ENCODE measurements at places on chromosomes 5 and 9.

DNA sequence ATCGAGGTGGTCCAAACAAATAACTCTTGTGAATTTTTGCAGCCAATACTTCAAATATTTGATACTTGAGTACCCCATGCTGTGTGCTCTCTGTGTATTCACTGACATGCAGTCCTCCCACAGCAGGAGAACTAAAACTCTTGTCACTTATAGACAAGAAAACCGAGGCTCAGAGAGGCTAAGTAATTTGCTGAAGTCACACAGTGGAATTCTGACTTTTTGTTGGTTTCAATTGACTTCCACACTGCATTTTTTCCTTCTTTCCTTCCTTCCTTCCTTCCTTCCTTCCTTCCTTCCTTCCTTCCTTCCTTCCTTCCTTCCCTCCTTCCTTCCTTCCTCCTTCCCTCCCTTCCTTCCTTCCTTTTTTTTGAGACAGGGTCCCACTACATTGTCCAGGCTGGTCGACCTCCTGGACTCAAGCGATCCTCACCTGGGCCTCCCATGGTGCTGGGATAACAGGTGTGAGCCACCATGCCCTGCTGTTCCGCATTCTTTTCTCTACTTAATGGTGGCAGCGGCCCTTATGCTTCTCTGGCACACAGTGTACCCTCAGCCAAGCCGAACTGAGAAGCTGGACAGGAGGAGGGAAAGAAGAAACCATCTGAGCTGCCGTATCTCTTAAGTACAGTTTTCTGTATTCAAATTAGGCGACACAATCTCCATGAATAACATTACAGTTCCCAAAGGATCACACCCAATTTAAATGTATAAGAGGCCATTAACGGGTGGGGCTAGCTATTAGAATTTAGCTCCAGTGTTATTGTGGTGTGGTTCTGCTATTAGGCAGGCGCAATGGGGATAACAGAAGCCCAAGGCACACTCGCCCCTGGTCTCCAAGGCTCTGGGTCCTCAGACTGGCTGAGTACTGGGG is 38.4 kb upstream of the GRHPR start:
- no peak for DNase-seq

DNA sequence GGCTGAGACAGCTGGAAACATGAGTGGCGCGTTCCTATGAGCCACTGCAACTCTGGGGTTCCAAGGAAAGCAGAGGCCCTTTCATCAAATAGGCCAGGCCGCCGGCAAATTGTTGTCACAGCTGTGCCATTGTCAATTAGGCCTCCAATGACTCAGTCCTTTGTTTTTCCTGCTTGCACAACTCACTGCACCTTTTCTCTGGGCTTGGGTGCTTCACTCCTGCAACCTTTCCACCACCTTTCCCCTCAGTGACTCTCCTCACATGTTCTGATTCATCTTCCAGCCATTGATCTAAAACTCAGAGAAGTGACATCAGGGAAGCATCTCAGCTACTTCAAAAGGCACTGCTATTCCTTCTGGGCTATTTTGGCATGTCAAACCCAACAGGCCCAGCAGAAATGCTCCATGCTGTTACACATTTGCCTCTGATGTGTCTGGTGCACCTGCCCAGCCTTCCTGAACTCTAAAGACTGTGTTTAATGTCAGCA is 653.7 kb downstream of the NR2F1-AS1 start:
- DNase-seq: no peak

DNA sequence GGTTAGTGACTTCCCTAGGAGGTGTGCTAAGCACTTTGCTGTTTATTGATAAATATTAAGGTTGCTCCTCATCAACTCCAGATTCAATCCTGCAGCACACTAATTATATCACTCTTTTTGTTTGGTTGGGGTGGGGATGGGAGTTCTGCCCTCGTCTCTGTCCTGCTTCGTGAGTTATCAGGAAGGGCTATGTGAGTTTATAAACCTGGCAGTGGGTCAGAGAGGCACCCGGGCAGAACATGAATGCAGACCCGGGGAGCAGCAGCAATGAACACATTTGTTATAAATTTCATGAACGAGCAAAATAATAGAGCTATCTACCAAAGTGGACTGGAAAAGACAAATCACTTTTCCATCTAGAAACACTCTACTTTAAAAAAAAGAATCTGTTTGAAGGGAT is 125.5 kb upstream of the WWC1 start:
- DNase-seq: no peak

DNA sequence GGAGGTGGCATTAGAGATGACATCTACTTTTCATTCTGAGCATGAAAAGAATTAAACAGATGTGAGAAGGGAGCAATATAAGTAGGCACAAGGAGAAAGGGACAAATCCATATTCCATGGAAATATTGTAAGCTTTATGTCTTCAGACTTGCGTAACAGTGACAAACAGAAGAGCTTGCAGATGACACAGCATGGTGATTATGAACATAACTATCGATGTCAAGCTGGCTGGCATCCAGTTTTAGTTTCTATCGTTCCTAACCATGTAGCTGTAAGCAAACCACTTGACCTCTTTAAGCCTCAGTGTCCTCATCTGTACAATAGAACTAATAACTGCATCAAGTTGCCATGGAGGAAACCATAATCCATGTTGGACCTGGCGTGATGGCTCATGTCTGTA is 246.7 kb upstream of the ADRA1B start:
- no peak for DNase-seq

- DNase-seq: no peak
These were observed 37.2 kb upstream of the PAPPA start for GRCh38 chr9:116116393-116116792.

DNA sequence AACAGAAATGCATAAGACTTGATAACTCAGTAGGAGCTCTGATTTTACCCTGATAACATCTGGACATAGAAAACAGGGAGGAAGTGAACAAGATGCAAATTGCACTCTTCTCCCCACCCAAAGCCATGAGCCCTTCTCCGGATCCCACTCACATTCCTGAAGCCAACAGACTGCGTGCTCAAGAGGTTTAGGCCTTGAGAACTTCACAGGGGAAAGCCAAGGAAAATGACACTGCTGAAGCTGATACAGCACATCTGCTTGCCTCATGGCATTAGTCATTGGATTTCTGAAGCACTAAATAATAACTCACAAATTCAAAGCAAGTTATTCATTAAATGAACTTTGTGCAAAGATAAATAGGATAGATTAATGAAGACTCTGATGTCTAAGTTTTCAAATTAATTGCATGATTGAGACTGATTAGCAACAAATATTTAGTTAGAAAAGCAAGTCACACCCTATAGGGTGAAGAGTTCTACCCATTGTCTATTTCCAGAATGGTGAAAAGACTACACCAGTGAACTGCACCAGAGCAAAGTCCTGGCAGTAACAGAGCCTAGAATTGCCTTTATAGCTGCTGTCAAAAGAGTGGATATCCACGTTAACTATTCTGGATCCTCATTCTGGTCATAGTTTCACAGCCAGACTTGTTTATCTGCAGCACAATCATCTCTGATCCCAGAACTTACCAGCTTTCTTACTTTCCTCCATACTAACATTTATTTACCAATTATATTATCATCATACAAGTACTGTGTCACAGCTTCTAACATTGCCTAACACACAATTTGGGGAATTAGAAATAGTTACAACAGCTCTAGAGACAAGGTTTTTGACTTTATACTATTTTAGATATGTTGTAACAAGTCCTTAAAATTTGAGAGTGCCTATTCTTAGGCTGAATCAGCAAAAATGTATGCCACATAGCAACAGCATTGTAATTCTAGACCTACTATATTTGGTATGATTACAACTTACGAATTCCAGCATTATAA is 432.1 kb upstream of the RGMB start:
- DNase-seq: no peak

DNA sequence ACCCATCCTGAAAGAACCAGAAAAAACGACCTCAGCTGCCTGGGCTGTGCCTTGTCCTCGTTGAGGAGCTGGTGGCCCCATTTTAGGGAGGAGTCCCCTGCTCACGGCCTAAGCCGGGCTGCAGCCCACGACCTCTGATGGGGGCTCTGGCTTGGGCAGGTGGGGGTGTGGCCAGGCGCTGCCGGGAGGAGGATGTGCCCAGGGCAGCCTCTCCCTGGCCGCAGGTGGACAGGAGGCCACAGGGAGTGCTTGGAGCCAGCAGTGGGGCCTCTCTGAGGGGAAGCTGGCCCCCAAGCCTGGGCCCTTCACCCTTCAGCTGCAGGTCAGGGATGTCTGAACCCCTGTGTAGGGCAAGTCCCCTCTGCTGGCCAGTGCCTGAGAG is 2.5 kb downstream of the DIPK1B start:
- DNase-seq: no peak

DNA sequence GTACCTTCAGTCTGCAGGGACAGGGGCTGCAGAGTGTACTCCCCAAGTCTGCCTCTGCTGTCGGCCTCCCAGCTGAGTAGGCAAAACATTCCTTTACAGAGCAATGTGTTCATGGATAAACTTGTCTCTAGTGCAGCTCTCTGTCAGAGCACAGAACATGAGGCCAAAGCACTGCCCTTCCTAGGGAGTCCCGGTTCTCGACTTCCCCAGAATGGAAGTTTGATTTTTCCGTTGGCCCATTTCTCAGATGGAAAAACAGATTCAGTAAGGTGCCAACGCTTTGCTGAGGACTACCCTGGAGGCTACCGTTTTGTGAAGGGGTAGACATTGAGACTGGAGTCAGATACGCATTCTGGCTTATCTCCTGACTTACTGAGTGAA is 422 bp upstream of the TRIM32 start:
- DNase-seq: no peak

GRCh38 chr5:74963407-74963806 is 89.0 kb downstream of the GCNT4 start:
- DNase-seq: no peak

GRCh38 chr9:70477146-70477745 is 62.8 kb upstream of the KLF9 start:
- no peak for DNase-seq

DNA sequence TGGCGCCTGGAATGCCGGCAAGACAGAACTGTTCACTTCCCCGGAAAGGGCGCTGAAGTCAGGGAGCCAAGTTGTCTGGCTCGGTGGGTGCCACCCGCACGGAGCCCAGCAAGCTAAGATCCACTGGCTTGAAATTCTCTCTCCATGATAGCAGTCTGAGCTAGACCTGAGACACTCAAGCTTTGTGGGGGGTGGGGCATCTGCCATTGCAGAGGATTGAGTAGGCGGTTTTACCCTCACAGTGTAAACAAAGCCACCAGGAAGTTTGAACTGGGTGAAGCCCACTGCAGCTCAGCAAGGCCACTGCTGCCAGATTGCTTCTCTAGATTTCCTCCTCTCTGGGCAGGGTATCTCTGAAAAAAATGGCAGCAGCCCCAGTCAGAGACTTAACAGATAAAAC is 277.4 kb downstream of the SLCO4C1 start:
- DNase-seq: no peak

DNA sequence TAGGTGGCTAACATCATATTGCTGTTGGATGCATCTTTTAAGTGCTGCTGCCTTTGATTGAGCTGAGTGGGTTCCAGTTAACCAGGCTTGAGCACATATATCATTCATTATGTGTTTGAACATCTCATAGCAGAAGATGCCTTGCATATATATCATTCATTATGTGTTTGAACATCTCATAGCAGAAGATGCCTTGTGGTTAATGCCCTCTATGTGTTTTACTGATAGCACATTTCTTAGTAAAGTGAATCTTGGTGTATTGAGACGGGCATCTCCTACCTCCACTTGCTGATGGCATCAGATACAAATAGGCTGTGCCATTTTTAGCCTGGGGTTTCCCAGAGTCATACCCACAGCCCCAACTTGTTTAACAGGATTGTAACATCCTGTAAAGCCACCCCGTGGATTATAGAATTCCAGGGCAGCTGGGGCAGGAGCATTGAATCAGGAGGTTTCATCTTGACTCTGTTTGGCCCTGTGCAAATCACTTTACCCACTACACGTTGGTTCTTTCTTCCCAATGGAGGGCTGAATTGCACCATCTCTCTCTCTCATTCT is 26.5 kb downstream of the MTAP start:
- no peak for DNase-seq

GRCh38 chr9:3337515-3338225 is 188.1 kb downstream of the RFX3 start:
- DNase-seq: no peak

DNA sequence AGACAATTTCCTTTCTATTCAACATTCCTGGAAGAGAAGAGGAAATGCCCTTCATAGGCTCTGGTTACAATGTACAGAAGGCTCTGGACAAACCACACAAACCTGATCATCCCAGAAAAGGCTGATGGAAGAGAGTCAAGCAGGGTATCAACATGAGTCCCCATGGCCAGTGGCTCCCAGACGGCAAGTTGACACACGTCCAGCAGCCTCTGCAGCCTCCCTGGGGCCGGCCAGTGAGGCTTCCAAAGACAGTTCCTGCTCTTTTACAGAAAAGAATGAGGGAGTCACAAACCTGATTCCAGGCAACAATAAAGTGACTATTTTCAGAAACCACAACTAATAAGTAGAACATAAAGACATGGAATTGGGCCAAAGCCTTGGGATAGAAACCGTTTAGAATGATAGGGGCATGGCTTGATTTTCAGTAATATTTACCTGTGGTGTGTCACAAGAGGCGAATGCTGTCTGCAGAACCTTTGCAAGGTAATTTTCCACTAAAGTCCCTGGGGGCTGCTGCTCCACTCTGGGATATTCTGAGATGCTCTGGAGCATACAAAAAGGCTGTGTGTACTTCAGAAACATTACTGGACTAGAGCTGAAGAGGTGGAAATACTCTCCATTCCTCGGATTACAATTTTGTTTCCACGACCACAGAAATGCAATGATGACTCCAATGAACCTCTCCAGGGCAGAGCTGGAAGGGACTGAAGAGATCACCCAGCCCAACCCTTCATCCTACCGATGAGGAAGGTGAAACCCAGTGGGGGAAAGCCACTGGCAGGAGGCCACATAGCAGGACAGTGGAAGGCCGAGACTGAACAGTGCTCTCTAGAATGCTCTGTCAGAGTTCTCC is 10.4 kb downstream of the MED27 start:
- DNase-seq: no peak

DNA sequence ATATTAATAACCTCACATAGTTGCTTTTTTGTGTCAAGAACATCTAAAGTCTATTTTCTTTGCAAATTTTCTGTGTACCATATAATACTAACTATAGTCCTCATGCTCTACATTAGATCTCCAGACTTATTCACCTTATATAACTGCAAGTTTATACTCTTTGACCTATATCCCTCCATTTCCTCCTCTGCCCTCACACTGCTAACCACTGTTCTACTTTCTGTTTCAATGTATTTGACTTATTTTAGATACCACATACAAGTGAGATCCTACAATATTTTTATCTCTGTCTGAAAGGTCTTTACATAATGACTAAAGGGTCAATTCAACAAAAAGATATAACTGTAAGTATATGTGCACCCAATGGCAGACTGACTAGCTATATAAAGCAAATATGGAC is 789.7 kb upstream of the ZNF608 start:
- no peak for DNase-seq

DNA sequence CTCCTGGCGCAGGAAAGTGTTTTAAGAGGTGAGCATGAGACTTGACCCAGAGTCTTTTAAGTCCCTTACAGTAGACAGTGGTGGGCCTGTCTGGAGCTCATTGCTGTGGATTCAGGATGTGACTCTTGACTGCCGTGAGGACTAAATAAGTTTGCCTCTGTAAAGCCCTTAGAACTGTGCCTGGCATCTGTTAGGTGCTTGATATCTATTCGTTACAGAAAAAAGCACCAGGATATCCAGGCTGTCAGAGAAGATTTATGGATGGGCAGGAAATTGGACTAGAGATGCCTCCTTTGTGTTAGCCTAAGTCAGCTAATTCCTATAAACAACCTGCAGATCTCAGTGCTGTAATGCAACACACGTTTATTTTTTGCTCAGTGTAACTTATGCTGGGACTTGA is 12.6 kb downstream of the ERGIC1 start:
- no peak for DNase-seq

- DNase-seq: no peak
These were observed 90.1 kb downstream of the SNCAIP start for GRCh38 chr5:122401976-122402725.

All from stimulated activated CD8-positive, alpha-beta memory T cell treated with anti-CD3 and anti-CD28 coated beads, Interleukin-4, amount 100 ng/mL, for 1 hour (primary cell).